Activated CD4-positive, alpha-beta T cell treated with anti-CD3 and anti-CD28 coated beads, Interleukin-2, amount 50 U/mL, for 4 hours (primary cell): ENCODE measurements at places on chromosomes 12 and 14.

DNA sequence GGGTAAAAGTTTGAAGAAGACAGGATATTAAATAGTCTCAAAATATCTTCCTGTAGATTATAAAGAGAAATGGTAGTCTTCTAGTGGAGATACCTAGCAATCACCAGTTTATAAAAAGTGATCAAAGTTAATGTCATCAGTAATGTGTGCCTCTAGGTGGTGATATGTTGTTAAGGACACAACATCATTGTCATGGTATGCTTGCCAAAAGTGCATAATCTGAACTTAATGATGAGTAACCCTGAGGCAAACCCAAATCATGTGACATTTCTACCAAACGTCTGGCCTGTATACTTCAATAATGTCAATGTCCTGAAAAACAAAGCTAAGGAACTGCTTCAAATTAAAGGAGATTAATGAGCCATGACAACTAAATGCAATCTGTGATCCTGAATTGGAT is 214.7 kb downstream of the PHLDA1 start:
- no peak for DNase-seq

DNA sequence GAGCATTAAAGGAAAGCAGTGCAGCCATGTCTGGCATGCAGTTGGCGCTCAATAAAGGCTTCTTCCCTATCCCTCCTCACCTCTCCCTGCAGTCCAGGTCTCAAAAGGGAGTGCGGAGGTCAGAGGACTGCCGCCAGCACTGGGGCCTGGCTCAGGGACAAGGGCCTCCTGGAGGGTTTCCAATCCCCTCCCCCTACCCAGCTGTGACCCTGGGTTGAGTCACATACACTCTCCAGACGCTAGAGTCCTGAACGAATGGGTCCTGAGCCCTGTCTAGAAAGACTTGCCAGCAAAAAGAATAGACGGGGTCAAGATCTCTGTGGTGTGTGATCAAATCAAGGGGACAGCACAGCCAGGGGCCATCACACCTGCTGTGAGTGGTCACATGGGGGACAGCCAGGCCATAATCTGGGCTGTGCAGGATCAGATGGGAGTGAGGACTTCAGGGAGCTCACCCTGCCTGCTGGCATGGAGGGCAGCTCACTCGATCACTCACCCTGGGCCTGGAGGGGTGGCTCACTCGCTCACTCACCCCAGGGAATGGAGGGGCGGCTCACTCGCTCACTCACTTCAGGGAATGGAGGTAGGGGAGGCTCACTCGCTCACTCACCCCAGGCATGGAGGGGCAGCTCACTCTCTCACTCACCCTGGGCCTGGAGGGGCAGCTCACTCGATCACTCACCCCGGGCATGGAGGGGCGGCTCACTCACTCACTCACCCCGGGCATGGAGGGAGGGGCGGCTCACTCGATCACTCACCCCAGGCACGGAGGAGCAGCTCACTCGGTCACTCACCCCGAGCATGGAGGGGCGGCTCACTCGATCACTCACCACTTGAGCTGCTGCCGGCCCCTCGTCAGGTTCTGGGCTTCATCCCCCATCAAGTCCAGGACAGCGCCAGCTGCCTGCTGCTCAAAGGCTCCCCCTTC is 12.8 kb downstream of the CFAP73 start:
- no peak for DNase-seq

- DNase-seq: no peak
Observed at GRCh38 chr14:52012635-52013034, 23.3 kb downstream of the RTRAF start.

- DNase-seq: no peak
Observed at GRCh38 chr14:80425686-80426085, 214.4 kb upstream of the DIO2 start.

- no peak for DNase-seq
Observed at GRCh38 chr12:93857279-93857938, 180.2 kb downstream of the CRADD start.

- DNase-seq: no peak
Observed at GRCh38 chr12:105573574-105573973, 243.1 kb downstream of the C12orf75 start.

GRCh38 chr12:46518169-46518568 is 145.6 kb upstream of the SLC38A2 start:
- no peak for DNase-seq

DNA sequence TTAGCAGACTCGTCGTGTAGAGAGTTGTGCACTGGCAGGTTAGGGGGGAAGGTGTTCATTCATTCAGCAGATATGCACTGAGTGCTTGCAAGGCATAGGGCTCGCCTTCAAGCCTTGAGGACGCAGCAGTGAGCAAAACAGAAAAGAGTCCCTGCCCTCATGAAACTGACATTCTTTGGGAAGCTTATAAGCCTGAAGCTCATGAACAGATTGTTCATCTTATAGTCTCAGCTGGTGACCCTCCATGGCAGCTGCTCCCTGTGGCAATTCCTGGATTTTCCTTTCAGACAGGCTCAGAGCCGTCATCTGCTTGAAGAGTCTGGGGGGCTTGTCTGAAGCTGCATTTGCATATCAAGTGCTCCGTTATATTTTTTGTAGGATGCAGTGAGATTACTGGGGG is 148.4 kb downstream of the PRKCH start:
- no peak for DNase-seq

- DNase-seq: peak; percentile 69
Observed at GRCh38 chr14:94036313-94037167, 10.4 kb downstream of the OTUB2 start.

- no peak for DNase-seq
Observed at GRCh38 chr14:29603696-29604095, 324.0 kb downstream of the PRKD1 start.

GRCh38 chr14:22824711-22825359 is 4.9 kb upstream of the MRPL52 start:
- no peak for DNase-seq

DNA sequence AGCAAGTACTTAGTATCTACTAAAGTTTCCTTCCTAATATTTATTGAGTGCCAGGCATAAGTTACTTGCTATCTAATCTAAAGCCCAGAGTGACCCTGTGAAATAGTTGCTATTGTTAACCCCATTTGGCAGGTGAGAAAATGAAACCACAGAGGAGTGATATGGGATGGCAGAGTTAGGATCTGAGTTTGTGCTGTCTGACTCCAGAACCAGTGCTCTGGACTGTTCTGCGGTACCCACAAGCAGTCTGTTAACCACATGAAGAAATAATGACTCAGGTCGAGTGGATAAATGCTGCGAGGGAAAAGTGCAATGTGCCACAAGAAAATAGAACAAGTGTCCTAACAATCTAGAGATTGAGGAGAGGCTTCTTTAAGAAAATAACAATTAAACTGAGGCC is 60.7 kb upstream of the GZMB start:
- DNase-seq: no peak

DNA sequence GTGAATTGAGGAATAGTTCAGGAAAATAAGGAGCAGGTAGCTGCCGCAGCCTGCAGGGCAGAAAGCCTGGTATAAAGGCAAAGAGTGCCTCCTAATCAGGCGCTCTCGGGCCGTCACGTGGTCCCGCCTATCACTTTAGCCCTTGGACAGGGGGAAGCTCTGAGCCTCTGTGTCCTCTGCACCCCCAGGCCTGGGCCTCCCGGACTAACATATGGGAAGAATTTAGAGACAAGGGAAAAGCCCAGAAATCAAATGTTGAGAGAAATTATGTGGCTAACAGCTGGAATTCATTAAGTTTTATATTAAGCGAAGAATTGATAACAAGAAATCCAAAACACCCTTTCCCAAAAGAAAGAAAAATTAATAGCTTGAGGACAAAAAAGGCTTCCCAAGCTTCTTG is 417.7 kb downstream of the ATP23 start:
- DNase-seq: no peak

GRCh38 chr12:70852416-70853150 is 68.0 kb downstream of the PTPRR start:
- DNase-seq: no peak
